HCEC 1CT (cell line): ENCODE measurements at places on chromosomes 6 and 20.

GRCh38 chr6:148888856-148889255 lies 142.0 kb downstream of the UST start:
- no peak for DNase-seq

DNA sequence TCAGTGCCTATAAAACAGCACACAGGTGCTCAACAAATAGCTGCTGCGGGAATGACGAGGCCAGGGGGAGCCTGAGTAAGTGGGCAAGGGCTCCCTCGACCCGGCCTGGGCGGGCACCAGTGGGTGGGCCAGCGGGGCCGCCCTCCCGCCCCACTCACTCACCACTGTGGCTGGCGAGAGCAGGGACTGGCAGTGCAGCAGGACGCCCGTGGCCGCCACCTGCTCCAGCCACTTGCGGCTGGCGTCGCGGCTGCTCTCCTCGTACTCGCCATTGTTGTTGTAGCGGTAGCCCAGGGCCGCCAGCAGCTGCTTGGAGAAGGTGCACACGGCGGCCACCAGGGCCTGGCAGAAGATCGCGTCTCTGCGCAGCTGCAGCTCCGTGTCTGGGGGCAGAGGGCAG lies 191.5 kb downstream of the PREX1 start:
- DNase-seq = no peak

DNA sequence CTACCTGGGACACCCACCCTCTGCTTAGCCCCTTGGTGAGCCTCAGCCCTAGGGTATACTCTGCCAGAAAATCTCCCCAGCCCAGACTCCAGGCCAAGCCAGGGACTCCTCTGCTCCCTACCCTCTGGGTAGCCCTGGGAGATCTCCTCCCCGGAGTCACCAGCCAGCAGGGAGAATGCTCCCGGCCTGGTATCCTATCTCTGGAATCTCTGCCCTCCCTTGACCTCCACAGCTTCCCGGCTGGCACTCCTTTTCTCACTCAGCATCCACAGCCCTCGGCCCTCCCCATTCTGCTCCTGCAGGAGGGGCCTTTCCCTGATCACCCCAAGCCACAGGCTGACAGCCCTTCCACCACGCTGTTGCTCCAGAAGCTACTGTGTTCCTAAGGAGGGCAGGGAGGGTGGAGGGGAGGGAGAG lies 22.6 kb downstream of the NOL4L start:
- DNase-seq = no peak

GRCh38 chr6:53284901-53285300 lies 63.8 kb downstream of the ELOVL5 start:
- DNase-seq = no peak

DNA sequence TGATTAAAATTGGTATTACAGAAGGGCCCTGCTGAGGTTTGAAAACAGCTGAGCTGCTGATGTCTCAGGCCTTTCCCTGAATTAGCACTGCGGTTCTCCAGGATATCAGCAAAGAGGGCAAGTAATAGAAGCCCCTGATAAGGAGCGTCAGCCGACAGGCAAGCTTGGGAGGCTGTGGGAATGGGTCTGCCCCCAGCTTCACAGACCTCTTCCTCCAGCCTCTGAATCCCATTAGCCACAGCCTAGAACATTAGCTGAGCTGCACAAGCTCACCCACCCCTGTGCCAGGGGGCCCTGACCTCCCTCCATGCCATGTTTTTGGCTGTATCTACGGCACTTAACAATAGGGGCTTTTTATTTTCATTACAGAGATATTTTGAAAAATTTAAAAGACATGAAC lies 59.9 kb downstream of the VAPB start:
- DNase-seq = no peak

DNA sequence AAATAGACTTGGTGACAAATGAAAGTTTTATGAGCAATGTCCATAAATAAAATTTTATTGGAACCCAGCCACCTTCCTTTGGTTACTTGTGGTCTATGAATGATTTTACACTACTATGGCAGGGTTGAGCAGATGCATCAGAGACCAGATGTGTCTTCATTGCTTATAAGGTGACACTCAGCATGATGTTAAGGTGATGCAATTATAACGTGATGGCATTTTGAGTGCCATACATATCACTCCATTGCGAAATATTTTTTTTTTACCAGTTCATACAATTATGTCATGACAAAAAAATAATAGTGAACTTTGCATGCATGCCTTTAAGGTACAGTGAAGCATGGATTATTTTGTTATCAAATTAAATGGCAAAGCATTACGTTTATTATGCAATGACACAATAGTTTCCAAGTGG lies 96.0 kb downstream of the ADTRP start:
- peak; percentile 32 for DNase-seq

DNA sequence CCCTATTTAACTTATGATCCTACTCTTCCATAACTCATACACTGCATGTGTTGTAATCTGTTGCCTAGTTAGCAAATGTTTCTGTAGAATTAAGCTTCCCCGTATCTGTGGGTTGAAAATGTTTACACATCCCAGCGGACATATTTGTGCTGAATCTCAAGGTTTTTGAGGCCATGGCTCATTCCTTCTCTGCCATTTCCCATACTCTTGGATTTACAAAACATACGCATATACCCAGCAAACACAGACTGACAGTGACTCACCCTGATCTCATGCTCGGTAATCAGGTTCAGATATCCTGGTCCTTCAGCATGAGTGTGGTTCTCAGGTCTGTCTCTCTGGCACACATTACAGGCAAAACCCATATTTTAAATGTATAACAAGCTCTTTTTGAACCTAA lies 58.7 kb downstream of the AGPAT4 start:
- DNase-seq = peak; percentile 98

DNA sequence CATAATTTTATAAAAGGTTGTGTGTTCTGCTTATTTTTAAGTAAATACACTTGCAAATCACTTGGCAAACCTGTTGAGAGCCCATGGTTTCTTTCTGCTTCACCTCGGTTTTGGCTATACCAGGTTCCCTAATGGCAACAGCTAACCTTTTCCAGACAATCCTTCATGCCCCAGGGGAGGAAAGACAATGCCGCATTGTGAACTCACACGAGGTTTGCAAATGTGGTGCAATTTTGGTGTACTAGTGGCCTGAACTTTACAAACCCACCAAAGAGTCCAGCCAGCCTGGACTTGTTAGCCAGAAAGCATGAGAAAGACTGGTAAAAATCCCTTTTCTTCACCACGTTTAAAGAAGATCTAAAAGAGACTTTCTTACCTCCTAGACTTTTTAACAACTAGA lies 84.8 kb upstream of the SOX4 start:
- DNase-seq = no peak

- DNase-seq = no peak
Measured at GRCh38 chr6:92577077-92577719, 842.2 kb downstream of the EPHA7 start.

DNA sequence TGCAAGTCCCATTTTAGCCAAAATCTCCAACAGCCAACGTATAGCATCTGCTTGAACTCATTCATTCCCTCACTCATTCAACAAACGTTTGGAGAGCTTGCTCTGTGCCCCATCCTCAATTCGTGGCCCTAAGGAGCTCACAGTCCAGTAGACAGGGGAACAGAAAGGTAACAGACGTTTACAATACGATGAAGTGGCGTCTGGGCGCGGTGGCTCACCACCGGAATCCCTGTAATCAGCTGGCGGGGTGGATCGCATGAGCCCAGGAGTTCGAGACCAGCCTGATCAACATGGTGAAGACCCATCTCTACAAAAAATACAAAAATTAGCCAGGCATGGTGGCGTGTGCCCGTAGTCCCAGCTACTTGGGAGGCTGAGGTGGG lies 790 bp upstream of the E2F1 start:
- DNase-seq = no peak

DNA sequence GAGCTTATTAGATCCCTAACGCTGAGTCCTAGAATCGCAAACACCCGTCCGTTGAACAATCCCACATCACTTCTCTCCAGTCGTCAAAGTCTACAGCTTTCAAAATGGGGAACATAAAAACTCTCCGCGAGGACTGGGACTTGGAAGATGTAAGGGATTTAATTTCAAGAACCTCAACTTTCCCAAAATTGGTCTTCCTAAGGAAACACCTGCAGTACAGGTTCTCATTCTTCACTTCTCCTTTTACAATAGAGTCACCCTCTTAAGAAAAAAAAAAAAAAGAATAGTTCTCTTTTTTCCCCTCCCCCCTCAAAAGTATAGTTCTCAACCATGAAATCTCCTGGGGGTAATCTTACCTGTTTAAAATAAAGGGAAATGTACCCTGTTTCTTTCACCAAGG lies 6.6 kb upstream of the ZBTB22 start:
- DNase-seq = no peak

- DNase-seq = no peak
Measured at GRCh38 chr6:138387577-138388368, 10.1 kb downstream of the SMIM28 start.

GRCh38 chr20:2729251-2729713 lies 36.7 kb downstream of the EBF4 start:
- no peak for DNase-seq

DNA sequence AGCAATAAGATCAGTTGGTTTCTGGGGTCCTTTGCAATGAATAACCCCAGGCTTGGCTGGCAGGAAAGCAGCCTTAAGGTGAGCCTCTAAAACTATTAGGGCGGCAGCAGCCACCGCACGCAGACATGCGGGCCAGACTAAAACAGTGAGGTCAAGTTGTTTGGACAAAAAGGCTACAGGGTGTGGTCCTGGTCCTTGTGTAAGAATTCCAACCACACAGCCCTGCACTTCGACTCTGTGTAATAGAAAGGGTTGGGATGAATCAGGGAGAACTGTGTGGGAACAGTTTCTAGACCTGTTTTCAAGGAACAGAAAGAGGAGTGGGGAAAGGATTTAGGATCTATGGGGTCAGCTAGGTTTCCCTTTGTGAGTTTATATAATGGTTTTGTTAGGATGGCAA lies 237.6 kb downstream of the SMOC2 start:
- DNase-seq = no peak

GRCh38 chr20:53088786-53089185 lies 116.6 kb downstream of the TSHZ2 start:
- DNase-seq = no peak

- no peak for DNase-seq
Measured at GRCh38 chr20:47508278-47508677, 6.6 kb downstream of the NCOA3 start.

- DNase-seq = no peak
Measured at GRCh38 chr20:22617160-22617559, 32.8 kb upstream of the FOXA2 start.

- no peak for DNase-seq
Measured at GRCh38 chr6:15841937-15842726, 179.3 kb upstream of the DTNBP1 start.

- no peak for DNase-seq
Measured at GRCh38 chr6:37699887-37700619, 2.4 kb upstream of the MDGA1 start.

GRCh38 chr20:1491281-1491840 lies at the start of gene SIRPB2:
TSS of gene SIRPB2 (minus strand) at chr20:1491420. CDS start at chr20:1491359, 61 bp downstream.
- no peak for DNase-seq
